GOT3 (cell line): ENCODE measurements at places on chromosomes 1 and 21.

- no peak for DNase-seq
These were observed 36.8 kb downstream of the MAP10 start for GRCh38 chr1:232841823-232842565.

- no peak for DNase-seq
These were observed 110.7 kb downstream of the CRYAA start for GRCh38 chr21:43279578-43279894.

GRCh38 chr21:44391345-44392091 is 38.1 kb downstream of the TRPM2 start:
- DNase-seq, result no peak

GRCh38 chr1:71364236-71364635 is 283.4 kb upstream of the ZRANB2 start:
- no peak for DNase-seq

DNA sequence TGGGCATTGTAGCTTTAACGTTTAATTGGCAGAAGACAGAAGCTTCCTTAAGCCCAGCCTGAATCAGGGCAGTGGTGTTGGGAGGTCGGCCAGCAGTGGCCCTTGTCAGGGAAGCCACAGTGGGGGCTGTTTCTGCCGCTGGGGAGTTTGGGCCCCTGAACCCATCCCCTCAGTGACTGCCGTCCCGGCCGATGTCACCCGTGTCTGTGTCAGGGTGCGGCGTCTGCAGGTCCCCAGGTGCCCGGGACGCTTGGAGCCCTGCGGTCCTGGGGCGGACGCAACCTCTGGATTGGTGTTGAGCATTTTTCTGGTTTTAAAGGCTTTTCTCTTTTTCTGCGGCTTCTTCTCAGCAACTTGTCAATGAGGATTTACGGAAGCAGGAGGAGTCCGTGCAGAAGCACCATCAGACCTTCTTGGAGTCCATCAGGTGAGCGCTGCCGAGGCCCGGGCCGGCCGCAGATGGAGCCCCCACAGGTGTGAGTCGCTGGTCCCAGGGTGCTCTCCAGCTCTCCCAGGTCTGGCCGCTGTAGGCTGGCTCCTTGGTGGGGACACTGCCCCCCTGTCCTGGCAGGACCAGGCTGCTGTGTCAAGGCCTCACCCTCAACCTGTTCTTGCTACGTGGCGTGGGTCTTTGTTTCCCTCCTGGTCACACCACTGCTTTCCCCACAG is 2.3 kb downstream of the ATAD3C start:
- no peak for DNase-seq

GRCh38 chr1:30909365-30910068 is 959 bp upstream of the SDC3 start:
- no peak for DNase-seq

DNA sequence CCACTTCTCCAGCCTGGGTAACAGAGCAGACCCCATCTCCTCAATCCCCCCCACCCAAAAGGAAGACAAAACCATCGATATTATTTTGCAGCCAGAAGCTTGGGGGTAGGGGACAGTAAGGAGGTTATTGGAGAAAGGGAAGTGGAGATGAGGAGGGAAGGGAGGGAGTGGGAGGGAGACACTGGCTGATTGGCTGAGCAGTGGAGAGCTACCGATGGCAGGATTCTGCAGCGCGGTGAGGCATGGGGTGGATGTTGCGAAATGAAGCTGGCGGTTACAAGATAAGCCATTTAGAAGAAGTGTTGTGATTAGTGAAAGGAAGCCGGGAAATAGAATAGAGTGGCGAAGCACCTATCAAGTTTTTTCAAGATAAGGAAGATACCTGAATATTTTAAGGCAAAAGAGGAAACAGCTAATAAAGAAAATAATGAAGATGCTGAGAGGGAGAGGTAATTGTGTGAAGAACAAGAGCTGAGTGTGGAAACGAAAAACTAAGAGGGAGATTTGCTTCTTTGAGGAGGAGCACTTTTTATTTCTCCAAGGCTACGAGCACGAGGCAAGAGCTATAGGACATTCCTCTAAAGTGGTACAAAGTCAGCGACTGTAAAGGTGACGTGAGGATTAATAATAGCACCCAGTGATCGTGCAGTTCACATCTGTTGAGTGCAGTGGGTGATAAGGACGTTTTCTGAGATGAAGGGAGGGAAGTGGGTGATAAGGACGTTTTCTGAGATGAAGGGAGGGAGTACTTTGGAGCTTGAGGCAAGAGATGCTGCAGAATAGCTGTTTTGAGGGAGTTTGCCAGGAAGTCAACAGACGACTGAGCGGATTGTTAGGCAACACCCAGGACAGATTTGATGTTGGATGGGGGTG is 103.2 kb upstream of the KIF26B start:
- no peak for DNase-seq

GRCh38 chr1:44723496-44724295 is 7.3 kb downstream of the RNU5D-1 start:
- no peak for DNase-seq

- no peak for DNase-seq
These were observed 11.4 kb downstream of the FAM229A start for GRCh38 chr1:32350785-32351398.

- DNase-seq, result peak; percentile 14
These were observed 153.8 kb upstream of the FGGY start for GRCh38 chr1:59143133-59143487.

DNA sequence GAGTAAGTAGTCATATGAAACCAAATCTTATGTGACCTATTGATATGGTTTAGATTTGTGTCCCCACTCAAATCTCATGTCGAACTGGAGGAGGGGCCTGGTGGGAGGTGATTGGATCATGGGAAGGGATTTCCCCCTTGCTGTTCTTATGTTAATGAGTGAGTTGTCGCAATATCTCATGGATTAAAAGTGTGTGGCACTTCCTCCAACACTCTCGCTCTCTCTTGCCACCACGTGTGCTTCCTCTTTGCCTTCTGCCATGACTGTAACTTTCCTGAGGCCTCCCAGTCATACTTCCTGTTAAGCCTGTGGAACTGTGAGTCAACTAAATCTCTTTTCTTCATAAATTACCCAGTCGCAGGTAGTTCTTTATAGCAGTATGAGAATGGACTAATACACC is 241.2 kb downstream of the RGS7 start:
- no peak for DNase-seq

DNA sequence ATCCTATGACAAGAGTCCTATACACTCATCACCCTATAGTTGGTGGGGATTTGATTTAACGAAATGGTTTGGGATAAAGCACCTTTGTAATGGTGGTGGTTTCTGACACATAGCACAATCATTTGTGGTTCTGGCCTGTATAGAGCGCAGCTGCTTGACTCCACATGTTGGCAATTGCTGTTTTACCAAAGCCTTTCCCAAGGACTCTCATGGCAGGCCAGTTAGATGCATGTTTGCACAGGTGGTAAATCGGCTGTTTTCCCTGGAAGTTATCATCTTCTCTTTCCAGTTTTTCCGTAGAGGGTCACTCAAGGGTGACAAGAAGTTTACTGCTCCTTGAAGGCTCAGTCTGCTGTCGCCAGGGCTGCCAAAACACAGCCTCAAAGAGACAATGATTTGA is 17.1 kb upstream of the XPR1 start:
- no peak for DNase-seq

- DNase-seq, result no peak
These were observed 146.2 kb upstream of the NFIA start for GRCh38 chr1:60936163-60936562.

DNA sequence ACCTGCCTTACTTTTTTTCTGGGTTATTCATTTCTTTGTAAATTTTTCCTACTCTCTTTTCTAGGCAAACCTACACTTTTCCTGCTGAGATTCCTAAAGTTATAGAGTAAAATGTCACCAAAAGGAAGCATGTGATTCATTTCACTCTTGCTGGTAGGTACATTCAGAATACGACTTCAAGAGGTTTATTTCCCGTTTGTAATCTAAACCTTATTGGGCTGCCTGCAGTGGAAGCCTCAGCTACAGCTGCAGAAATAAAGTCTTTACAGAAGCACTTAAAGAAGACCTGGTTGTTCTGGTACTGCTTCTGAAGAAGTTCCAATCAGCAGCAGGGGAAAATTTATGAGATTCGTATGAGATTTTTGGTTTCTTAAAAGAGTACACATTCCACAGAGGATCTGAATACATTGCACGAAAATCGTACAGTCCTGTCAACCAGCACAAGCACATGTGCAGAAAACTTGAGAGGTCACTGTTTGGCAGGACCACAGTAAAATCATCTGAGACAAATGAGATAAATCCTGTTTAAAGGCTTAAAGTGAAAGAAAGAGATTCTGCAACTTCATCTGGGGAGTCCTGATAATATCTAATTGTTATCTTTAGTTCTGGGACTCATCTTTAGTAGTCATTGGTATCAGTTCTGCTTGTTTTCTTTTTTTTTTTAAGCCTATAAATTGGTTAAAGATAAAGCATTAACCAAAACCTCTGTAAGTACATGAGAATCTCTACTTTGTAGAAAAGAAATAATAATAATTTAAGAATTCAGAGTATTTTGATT is 109.9 kb upstream of the ADGRL2 start:
- no peak for DNase-seq

- no peak for DNase-seq
These were observed 698.0 kb upstream of the RGS18 start for GRCh38 chr1:191460234-191460633.

GRCh38 chr1:52602856-52603600 is 857 bp downstream of the GPX7 start:
- DNase-seq, result no peak
